ENCODE measurements at places on chromosomes 4 and X.

DNA sequence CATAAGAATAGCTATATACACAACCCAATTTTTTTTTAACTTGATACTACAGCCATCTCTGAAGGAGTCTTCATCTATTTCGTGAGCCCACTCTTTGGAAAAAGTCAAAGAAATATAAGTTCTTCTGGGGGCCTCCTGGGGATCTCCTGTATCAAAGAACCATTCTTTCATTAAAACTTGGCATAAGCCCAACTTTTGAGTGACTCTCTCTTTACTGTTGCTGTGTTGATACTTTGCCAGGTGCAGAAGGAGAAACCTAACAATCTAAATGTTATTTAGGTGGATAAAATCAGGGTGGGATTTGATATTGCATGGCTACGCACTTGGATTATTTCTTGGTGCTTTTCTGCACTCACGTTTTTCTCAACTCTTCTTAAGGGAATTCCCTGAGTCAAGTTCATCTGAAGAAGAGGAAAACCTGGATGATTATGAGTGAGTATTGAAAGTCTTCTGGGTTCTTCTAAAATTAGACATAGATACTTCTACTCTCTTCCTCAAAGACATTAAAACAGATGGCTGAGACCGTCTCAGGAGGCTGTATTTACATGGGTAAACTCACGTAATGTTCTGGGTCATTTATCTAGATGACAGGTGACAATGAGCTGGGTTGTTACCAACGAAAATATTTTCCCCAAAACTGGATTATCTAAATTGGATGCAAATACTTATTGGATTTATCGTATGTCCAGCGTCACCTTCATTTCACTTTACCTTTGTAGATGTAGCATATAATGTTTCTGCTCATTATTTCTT is 25.2 kb downstream of the BMX start:
- DNase-seq, result peak; percentile 72

DNA sequence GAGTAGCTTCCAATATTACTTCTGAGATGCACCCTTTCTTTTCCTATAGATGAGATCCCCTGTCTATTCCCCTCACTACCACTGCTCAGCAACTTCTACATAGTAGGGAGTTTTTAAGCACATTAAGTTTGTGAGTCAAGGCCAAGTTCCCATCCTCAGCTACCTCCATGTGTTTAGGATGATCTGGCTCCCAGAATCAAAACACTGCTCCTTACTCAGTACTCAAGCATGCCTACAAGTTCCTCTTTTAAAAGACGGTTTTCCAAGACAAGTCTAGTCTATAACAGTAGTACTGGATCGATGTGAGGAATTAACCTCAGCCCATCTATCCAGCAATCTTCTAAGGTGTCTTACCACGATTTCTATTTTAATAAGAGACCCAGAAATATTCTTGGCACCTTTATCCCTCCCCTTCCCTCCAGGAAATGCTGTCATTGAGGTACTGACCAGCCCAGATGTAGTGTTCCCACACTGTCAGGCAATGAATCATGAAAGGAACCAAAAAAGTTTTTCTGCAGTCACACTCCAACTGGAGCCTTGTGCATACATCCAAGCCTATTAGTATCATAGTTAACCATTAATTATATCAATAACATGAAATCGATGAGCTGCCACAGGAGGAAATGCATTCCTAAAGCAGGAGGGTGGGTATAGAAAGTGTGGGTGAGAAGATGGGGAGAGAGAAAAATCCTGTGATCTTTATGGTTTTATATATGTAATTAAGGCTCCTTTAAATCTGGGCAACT is 29.6 kb downstream of the AREG start:
- DNase-seq, result no peak

- no peak for DNase-seq
Measured at GRCh38 chr4:83043801-83044407, 8.9 kb downstream of the COPS4 start.

DNA sequence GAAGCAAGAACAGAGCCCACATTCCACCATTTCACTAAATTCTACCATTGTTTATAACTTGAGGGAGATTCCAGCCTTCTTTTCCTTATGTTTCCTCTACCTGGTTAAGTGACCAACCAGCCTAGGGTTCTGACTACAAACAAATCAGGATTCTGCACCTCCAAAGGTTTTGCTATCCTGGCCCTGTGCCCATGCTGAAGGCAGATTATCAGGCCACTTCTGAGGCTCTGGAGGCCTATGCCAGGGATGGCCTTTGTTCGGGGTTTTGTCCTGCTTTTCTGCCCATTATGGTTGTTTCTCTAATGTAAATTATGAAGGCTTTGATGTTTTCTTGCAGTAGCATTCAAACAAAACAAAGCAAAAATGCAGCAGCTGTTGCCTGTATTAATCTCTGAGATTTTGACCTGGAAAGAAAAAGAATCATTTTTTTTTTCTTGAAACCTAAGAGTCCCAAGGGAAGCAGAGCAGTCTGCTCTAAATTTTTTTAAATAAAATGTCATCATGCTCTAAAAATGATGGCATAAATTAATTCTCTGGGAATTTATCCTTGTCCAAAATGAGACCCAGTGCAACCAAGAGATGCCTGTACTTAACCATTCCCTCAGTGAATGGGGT is 55.6 kb downstream of the RNF150 start:
- DNase-seq, result no peak

DNA sequence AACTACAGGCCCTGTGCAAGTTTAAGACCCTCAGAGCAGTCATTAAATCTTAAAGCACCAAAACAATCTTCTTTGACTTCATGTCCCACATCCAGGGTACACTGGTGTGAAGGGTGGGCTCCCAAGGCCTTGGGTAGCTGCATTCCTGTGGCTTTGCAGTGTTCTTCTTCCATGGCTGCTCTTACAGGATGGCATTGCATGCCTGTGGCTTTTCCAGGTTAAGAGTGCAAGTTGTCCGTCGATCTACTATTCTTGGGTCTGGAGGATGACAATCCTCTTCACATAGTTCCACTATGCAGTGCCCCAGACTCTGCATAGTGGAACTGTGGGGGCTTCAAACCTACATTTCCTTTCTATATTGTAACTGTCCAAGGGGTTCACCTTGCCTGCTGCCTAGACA is 494.5 kb downstream of the CFAP47 start:
- no peak for DNase-seq

DNA sequence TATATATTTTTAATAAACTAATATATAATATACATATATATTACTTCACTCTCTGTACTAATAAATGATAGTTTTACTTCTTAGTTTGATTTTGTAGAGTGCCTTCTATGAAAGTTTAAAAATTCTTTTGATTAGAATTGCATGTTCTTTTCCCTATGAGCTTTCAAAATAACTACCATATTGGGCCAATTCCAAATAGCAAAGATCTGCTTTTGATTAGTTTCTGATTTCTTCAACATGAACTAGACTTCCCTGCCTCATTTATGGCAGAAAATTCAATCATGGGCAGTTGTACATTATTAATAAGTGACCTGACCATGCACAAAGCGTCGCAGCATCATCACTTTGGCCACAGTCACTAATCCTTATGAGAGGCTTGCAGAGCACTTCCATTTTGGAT is 48.9 kb upstream of the TEX13A start:
- DNase-seq, result no peak

Measured in NCI-H526 (cell line).